Stimulated activated naive CD4-positive, alpha-beta T cell treated with Interleukin-2 at 50 U/mL for 16 hours (primary cell): ENCODE measurements at places on chromosomes 1 and 21.

- DNase-seq, result no peak
Measured at GRCh38 chr1:17599954-17600300, 60.4 kb downstream of the ARHGEF10L start.

DNA sequence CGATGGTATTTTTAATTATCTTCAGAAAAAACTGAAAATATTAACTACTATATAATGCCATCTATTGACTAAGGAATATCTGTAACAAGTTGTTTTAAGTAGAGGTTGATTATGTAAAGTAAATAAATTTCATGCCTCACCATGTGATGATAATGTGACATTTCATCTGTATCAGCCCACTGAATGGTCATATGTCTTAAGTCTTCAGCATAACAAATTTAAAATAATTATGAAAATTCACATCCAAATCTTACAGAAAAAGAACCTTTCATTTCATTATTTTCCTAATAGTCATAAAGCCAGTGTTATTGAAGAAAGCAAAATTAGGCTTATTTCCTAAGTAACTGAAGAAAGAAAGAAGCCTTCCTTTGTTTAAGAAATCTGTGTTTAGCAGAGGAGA lies 72.6 kb downstream of the ITGB3BP start:
- DNase-seq, result no peak

GRCh38 chr1:22048351-22049192 lies 3.9 kb upstream of the CDC42 start:
- peak; percentile 57 for DNase-seq

GRCh38 chr1:31505911-31506497 lies 70.3 kb upstream of the TINAGL1 start:
- no peak for DNase-seq

DNA sequence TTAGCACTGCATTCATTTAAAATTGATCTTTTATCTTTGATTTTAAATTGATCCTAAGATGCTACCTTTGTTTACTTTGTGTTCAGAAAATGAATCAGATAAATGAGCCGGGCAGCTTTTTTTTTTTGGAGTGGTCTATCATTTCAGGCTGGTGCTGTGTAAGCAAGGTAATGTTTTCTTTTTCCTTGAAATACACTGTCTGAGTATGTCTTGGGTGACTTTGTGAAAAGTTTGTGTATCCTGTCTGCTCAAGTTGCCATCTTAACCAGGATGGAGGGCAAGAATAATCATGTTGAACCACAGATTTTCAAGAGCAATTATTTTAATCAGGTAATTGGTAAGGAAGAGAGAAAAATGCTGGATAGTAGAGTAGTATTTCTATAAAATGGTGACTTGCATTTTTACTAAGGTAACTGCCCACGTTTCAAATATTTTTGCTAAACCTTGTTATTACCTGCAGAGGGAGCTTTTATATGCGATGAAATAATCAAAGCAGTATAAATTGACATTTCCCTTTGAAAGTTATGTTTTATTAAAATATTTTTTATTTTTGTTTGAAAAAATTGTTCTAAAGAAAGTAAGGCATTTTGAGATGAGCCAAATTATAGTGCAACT lies 11.1 kb downstream of the ADGRL2 start:
- no peak for DNase-seq

- peak; percentile 50 for DNase-seq
Measured at GRCh38 chr1:181100015-181100905, 11.8 kb downstream of the IER5 start.

GRCh38 chr1:226736001-226736907 lies 2.8 kb downstream of the ITPKB start:
- no peak for DNase-seq

GRCh38 chr1:12491656-12492055 lies 126.4 kb downstream of the DHRS3 start:
- DNase-seq, result no peak

DNA sequence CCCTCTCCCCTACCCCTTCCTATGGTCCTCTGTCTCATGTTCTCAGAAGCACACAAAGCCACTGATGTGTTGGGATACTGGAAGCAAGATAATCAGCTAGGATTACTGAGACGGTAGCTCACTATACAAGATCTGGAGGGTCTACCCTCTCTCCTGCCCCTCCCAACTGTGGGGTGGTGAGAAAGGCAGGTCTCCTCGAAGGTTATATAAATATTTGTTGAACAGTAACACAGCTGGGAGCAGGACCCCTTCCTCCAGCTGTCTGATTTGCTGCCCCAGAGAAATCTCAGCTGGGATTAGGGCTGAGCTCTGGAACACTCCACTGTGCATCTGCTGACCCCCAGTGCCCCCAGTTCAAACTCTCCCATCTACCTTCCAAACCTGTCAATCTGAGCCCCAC lies 94.2 kb upstream of the IPO9 start:
- DNase-seq, result no peak

- DNase-seq, result no peak
Measured at GRCh38 chr1:152348447-152348846, 11.4 kb downstream of the FLG2 start.

- DNase-seq, result no peak
Measured at GRCh38 chr1:171206978-171207355, 21.9 kb downstream of the FMO2 start.

DNA sequence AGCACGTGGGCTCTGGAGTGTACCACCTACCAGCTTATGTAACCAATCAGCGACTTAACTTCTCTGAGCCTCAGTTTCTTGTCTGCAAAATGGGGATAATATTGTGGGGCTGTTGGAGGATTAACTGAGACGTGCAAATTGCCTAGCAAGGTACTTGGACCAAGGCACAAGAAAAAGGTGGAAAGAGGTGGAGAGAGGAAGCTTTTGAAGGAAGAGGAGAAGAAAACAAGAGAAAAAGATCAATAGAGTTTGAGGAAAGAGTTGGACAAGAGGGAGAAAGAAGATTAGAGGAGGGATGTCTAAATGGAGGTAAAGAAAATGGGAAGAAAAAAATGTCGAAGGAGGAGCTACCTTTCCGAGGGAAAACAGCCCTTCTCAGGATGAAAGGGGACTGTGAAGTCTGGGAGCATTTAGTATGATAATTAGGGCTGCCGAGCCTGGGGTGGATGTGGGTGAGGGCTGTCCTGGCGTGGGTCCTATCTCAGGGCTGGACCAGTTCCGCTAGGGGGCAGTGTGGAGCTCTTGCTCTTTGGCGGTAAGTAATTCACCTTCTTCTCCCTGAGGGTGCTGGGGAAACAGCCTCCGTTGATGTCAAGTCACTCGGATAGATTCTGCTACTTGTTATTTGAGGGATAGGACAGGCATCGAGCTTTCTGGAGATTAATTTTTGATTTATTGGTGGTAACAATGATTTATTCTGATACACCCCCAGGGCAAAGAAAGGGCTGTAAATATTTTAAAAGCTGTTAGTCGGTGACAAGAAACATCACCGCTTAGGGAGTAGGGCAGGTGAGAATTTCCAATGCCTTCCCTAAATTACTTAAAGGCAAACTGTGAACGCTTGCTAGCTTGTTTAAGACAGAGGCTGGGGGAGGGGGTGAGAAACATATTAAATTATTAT lies 79.0 kb upstream of the NFASC start:
- DNase-seq, result peak; percentile 72

DNA sequence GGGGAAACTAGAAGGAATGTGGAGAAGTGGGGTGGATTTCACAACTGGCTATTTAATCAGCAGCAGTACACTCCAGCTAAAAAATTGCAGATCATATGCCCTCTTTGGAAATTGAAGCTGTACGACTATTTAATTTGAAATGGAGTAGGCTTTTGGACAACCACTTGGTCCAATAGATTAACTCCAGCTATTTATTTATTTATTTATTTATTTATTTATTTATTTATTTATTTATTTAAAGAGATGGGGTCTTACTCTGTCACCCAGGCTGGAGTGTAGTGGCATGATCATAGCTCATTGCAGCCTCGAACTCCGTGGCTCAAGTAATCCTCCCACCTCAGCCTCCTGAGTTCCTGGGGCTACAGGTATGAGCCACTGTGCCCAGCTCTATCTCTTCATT lies 312.3 kb downstream of the KCNH1 start:
- DNase-seq, result no peak

- no peak for DNase-seq
Measured at GRCh38 chr21:16755061-16755460, 757.8 kb upstream of the CXADR start.

DNA sequence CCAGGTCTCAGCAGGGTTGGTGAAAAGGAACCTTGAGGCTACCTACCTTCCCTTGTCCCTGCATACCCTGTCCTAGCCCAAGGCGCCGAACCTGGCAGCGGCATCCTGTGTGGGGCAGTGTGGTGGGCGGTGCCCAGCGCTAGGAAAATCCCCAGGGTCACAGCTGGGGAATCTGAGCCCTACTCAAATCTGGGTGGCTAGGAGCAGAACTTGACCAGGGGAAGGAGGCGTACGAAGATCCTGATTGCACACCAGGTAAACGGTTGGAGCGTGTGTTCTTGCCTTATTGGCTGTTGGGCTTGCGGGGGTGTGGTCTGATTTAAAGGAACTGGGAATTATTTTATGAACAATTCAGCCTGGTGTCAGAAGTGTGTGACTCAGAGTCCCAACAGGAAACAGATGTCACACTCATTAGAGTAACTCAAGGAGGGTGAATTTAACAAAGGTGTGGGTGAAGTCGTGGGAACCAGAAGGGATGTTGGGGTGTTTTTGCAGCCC lies 118.6 kb downstream of the LRIG2 start:
- no peak for DNase-seq

- DNase-seq, result no peak
Measured at GRCh38 chr1:201954263-201955008, 867 bp upstream of the TIMM17A start.

- no peak for DNase-seq
Measured at GRCh38 chr1:152109998-152110294, 5.3 kb downstream of the TCHH start.

DNA sequence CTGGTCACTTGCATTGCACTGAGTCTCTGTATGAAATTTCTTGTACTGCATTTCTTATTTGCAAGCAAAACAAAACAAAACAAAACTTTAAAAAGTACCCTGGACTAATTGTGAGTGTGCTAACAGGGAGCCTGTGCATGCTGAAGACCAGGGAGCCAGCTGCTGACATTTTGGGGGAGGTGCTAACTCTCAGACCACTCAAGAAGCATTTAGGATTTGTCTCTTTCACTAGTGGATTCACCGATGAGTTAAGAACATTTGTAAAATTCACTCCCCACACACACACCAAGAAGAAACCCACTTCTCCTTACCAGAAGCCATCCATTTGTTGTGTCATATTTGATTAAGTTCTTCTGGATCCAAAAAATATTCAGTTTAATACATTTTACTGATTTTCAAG lies 95.7 kb upstream of the C1orf105 start:
- no peak for DNase-seq

GRCh38 chr1:233078396-233078795 lies 128.0 kb downstream of the NTPCR start:
- no peak for DNase-seq

- no peak for DNase-seq
Measured at GRCh38 chr1:165501330-165501969, 42.4 kb upstream of the LRRC52 start.
